H1 (cell line): ENCODE measurements at places on chromosomes 13 and 19.

DNA sequence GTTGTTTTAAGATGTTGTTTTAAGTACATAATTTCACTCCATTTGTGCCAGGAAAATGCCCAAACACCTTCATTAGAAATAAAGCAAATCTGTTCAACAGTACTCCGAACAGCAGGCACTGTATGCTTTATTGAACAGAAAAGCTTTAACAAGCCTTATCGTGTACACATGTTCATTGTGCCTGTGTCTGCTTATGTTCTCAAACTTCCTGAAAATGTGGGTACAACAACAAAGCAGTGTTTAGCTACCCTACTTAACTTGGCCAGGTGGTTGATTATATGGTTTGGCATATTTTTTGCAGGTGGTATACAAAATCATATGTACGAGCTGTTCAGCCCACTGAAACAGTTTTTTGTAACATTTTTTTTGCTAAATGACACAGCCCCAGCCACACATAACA is 718.0 kb downstream of the DACH1 start:
- H3K27ac ChIP-seq: no peak overlapping the region
- H3K27me3 ChIP-seq: no peaks in the 10 kb centered on the region
- no peaks in the 10 kb centered on the region for H3K36me3 ChIP-seq
- H3K4me1 ChIP-seq: no peaks in the 10 kb centered on the region
- no peak overlapping the region for H3K4me3 ChIP-seq
- no peak for DNase-seq

DNA sequence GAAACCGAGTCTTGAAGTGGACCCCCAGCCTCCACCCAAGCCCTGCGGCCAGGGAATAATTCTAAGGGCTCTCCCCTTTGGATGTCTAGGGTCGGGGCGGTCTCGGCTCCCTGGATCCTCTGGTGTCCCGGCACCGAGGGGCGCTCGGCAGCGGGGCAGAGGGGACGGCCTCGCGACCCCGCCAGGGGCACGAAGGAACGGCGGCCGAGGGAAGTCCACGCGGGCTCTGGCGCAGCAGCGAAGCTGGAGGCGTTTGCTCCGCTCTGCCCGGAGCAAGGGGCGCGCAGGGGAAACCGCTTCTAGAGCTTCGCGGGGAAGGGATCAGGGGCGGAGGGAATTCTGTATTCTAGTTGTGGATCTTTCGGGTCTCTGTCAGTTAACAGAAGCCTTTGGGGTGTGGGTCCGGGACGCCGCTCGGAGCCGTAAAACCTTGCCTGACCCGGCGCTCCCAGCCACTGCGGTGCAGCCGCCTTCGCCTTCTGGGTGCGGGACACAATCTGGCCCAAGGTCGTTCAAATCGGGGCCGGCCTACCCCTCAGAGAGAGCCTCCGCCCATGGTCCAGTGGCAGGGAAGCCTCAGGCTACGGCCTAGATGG is 118.2 kb downstream of the KCNRG start:
- H3K27me3 ChIP-seq: peaks cover 73% of the 10 kb centered on the region
- no peaks in the 10 kb centered on the region; the same call in 1 of the 2 replicates for H3K36me3 ChIP-seq
- H3K27ac ChIP-seq: no peak overlapping the region
- H3K4me3 ChIP-seq: peak overlapping the region; percentile 54
- H3K4me1 ChIP-seq: peaks cover 5% of the 10 kb centered on the region

DNA sequence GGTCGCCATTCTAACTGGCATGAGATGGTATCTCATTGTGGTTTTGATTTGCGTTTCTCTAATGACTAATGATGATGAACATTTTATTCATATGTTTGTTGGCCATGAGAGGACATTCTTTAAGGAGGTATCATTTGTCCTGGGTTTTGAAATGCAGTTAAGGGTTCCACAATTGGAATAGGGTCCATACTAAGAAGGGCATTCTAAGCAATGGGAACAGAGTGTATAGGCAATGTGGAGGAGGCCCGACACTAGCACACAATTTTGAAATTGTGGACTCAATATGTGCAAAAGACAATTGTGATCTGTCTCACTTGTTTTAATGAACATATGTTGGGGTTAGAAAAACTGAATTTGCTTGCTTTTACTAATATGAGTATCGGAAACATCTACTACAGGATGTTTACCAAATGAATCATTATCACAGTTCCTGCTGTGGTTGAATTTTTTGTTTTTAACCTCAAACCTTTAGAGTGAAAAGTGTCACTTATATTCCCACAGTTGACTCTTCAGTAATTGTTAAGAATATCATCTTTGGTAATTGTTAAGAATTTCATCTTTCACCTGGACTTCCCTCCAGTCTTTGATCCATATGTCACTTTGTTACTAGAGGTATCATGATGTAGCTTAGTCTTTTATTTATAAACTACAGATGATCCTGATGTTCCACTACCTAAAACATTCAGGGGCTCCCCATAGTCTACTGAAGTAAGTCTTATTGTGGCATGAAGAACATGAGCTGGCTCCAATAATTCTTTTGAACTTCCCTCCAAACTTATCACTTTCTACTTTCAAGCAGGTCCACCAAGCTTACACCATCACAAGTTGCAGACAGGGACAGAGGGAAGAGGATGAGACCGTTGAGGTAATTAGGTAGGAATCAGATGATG is 109.7 kb upstream of the KLF12 start:
- no peaks in the 10 kb centered on the region for H3K4me1 ChIP-seq
- H3K27me3 ChIP-seq: no peaks in the 10 kb centered on the region
- no peak for DNase-seq
- H3K36me3 ChIP-seq: no peaks in the 10 kb centered on the region

GRCh38 chr19:40705950-40706619 is 10.6 kb downstream of the COQ8B start:
- DNase-seq: no peak
- H3K4me3 ChIP-seq: no peak overlapping the region
- peaks cover 4% of the 10 kb centered on the region for H3K4me1 ChIP-seq
- H3K27ac ChIP-seq: no peak overlapping the region

DNA sequence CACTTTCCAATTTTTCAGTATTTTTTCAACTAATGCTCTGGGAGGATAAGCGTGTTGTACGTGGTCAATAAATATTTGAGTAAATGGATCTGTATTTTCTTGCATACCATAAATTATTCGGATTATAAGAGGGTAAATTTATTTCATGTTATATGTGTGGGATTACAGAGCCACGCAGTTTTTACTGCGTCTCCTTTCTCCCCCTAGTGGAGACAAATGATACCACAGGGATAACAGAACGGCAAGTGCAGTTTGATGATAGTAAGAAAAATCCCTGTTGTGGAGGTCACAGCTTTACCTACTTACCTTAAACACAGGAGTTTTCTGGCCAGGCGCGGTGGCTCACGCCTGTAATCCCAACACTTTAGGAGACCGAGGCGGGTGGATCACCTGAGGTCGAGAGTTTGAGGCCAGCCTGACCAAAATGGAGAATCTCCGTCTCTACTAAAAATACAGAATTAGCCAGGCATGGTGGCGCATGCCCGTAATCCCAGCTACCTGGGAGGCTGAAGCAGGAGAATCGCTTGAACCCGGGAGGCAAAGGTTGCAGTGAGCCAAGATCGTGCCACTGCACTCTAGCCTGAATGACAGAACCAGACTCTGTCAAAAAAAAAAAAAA is 16.8 kb downstream of the MBD3L2B start:
- H3K27ac ChIP-seq: no peak overlapping the region
- H3K27me3 ChIP-seq: no peaks in the 10 kb centered on the region
- DNase-seq: no peak
